ENCODE measurements at places on chromosomes 13 and 19.

- DNase-seq = no peak
Observed at GRCh38 chr13:94414141-94414540, 65.3 kb downstream of the DCT start.

DNA sequence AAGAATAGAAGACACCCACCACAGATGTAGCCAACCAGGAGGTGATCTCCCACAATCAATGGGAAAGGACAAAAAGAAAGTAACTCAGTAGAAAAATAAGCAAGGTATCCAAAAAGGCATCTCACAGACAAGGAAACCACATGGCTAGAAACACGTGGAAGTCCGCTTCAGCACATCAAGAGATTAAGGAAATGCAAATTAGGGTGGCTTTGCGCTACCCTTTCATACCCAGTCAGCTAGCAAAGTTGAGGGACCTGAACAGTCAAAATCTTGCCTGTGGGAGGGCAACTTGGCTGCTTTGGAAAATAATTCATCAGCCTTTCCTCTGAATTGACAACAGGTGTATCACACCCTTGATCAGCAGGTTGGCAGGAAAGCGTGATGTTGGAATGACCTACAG lies 11.6 kb upstream of the UQCR11 start:
- no peak for DNase-seq

DNA sequence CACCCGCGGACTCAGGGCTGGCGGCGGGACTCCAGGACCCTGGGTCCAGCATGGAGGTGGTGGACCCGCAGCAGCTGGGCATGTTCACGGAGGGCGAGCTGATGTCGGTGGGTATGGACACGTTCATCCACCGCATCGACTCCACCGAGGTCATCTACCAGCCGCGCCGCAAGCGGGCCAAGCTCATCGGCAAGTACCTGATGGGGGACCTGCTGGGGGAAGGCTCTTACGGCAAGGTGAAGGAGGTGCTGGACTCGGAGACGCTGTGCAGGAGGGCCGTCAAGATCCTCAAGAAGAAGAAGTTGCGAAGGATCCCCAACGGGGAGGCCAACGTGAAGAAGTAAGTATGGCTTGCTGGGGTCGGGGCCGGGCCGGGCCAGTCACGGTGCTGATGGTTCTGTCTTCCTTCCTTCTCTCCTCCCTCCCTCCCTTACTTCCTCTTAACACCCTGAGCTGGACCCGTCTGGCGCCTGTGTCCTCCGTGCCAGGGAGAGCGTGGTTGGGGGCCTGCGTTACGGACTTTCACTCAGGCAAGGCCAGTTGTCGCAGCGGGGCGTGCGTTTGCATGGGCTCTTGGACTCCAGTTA lies 1.4 kb downstream of the STK11 start:
- DNase-seq = no peak

GRCh38 chr19:40571005-40571318 lies 5.7 kb upstream of the SHKBP1 start:
- no peak for DNase-seq

DNA sequence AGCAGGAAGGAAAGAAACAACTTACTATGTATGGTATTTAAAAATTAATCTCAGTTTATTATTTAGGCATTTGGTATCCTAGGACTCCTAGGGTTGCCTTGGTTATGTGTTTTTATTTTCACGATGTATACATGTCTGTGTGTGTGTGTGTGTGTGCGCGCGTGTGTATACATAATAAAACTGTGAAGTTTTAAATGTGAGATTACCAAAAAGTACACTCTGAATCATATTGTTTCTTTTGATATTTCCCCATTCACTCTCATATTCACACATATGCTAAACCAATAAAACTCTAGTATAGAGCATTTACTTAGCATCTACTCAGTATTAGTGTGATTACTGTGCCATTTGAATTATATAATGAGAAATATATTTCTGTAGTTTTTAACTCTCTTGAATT lies 30.8 kb upstream of the NDFIP2 start:
- no peak for DNase-seq

DNA sequence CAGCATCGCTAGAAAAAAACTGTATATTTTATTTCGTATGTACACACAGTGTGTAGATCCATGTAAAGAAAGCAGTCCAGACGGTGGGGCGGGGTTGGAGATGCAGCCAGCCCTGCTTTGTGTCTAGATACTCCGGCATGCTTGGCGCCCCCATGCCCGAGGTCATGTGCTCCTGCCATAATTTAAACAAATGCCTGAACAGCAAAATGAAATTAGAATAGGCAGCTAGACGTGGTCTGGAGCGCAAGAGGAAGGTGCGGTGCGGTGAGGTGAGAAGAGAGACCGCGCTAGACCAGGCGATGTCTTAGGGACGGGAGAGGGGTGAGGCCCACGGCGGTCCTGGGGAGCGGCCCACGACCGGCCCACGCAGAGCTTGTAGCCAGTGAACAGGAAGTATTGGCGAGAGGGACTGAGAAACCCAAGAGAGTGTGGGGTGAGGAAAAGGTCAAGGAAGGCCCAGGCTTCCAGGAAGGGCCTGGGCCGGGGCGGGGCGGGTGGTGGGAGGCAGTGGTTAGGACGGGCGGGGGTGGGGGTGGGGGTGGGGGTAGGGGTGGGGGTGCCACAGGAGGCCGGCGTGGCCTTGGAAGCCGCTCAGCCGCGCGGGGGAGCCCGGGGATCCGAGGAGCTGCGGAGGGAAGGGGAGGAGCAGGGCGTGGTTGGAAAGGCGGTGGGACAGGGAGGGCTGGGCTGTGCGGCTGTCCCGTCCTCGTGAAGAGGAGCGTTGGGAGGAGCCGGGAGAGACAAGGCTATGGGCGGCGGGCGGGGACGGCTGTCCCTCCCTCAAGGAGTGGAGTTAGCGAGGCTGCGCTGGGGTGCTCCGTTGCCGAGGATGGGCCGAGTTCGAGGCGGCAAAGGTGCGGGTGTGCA lies 254.7 kb upstream of the SGCG start:
- DNase-seq = no peak

DNA sequence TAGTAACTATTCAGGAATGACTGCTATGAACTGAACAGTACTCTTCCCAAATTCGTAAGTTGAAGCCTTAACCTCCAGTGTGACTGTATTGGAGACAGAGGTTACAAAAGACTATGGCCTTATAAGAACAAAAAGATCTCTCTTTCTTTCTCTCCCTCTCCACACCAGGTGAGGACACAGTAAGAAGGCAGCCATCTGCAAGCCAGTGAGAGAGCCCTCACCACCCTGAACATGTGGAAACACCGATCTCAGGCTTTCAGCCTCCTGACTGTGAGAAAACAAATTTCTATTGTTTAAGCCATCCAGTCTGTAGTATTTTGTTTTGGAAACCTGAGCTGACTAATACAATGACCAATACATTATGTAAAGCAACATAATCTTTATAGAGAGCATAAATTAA lies 888.9 kb downstream of the SLITRK1 start:
- no peak for DNase-seq

DNA sequence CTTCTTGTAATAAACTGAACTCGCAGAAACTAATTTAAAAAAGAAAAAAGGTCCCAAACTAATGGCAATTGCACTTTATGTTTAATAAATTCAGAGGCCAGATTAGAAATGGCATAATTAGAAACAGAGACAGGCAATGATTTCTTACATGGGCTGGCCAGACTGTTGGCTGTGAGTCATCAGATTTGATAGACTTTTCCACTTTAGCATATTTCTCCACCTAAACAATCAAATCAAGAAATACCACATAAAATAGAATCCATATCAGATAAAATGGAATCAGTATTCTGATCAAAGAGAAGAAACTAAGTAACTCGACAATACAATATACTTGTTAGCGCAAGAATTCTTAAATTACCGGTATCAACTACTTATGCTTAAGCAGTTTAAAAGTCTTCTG lies 29.0 kb downstream of the EXOSC8 start:
- no peak for DNase-seq

- DNase-seq = peak; percentile 57
Observed at GRCh38 chr19:21505459-21506451, at the start of gene ZNF429. Gene ZNF429, plus strand, starts transcription at chr19:21505602. Its CDS starts 170 bp downstream, at chr19:21505772.

GRCh38 chr19:18669524-18669817 lies 14.0 kb upstream of the CRTC1 start:
- no peak for DNase-seq

DNA sequence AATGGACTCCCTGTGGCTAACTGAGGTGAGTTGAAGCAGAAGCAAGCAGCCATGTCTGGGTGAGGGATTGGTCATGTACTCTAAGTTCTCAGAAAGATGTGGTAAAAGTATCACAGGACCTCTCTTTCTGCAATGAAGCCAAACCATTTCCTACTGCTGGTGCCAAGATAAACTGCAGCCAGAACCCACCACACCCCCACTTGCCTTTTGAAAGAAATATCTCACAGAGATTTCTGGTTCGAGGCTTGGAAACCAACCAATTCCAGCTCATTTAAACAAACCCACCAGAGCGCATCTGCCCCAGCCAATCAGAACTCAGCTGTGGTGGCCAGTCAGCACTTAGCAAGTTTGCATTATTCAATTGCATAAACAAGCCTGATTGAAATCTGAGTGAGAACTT lies 204.5 kb upstream of the ATXN8OS start:
- DNase-seq = no peak

GRCh38 chr19:18424122-18424889 lies 5.1 kb downstream of the SSBP4 start:
- DNase-seq = no peak

- no peak for DNase-seq
Observed at GRCh38 chr19:10004617-10005016, 5.7 kb downstream of the COL5A3 start.

- no peak for DNase-seq
Observed at GRCh38 chr13:79659121-79659521, 178.2 kb downstream of the NDFIP2 start.

DNA sequence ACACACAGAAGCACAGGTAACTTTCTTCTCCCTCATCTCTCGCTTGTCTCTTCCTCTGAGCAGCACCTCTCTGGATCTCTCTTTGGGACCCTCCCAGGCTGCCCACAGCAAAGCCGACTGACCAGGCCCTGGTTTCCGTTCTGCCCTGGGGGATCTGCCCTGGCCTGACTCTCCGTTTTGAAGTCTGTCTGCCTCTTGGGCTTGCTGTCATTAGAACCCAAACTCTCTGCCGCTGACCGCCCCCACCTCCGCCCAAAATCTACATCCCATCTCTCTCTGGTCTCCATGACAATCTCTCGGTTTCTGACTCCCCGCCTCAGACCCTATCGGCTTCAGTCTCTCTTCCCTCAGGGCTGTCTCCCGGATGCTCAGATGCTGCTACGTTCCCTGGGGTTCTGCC lies 6.9 kb downstream of the KCNC3 start:
- no peak for DNase-seq

GRCh38 chr13:46492946-46493345 lies 60.0 kb upstream of the LRCH1 start:
- DNase-seq = no peak

DNA sequence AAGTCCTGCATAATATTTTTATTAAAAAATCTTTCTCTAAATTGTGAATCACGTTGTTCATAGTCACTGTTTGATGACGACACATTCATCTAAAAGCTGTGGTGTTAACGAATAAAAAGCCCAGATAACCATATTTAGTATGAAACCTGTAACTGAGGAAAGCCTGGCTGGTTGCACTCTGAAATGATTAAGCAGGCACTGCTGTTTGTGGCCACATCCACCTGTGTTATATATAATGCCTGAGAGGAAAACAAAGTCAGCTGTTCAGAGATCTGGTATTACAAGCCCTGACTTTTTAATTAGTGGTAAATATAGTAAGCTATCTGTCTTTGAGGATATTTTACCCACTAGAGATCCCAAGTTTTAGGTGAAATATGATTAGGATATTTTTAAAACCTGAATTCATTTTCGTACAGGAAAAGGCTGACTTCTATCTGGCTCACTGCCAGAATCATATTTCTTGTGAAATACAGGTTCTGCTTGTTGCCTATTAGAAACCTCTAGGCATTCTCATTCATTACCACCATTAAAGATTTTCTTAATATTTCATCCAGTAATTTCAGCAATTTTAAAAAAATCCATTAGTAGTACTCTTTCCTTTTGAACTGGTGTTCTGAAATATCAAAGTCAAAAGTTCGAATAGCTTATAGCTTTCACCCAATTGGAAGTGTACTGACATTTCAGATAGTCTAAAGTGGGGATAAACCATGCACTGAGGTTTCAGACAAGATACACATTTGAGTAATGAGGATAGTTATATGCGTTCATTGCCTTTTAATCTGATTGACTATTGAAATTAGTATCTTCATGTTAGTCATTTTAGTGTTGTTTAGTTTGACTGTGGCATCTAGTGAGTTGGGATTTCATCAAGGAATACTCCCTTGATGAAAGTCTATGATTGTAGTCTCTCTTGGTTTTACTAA lies 79.7 kb downstream of the LMO7 start:
- no peak for DNase-seq

DNA sequence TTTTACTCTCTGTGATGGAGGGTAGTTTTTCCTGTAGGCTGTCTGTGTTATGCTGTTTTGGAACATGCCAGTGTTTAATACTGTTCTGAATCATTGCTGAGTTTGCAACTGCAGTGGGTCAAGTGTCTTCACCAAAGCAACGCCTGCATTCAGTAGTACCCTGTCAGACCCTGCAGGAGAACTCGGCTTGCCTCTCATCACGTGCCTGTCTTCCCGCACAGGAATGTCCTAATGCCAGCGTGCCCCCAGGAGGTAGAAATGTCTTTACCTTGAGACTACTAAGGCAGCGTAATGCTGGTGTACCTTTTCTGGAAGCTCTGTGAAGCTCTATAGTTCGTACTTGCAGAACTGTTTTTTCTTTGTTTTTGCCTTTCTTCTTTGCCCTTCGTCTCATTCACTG lies 42.3 kb downstream of the POLR1D start:
- DNase-seq = no peak

GRCh38 chr19:1045247-1045603 lies 5.3 kb downstream of the ABCA7 start:
- DNase-seq = no peak

DNA sequence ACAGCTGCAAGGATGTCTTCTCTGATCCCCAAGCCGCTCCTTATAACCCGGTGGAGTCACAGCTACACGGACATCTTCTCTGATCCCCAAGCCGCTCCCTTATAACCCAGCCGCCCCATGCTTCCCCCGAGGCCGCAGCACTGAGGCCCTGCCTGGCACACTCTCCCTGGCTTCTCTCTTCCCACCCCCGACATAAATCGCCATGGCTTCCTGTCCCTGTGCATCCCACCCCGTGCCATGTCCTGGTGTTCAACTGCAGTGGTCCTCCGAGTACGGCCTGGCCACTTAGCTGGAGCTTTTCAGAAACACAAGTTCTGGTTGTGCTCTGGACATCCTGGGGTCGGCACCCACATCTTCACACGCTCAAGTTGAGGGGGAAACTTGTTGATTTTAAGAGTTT lies 60.4 kb downstream of the RASA3 start:
- no peak for DNase-seq

DNA sequence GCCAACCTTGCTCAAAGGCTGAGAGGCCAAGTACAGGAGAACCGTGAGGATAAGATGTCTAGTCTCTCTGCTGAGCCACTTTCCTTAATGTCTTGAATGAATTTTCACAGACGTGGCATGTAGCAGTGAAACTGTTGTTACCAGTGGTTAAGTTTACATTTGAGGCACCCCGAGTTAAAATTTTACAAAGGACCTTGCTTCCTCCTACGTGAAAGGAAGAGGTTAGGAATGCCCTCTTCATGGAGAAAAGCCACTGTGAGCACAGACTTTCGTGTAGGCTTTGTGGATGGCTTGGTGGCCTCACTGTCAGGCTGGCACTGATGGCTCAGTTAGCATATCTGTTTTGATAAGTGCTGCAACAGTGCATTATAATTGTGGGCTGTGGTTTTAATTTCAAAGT lies 2.7 kb downstream of the GJB2 start:
- no peak for DNase-seq

GRCh38 chr13:50123002-50123401 lies 107.8 kb downstream of the KCNRG start:
- no peak for DNase-seq

- no peak for DNase-seq
Observed at GRCh38 chr13:25756912-25757311, 294.9 kb downstream of the SHISA2 start.
